ENCODE measurements at places on chromosomes 3 and 15. TPM values are rescaled to one million over a fixed set of nuclear protein-coding genes. Genes with fewer than 3 reads are reported as not detected.

GRCh38 chr15:39075756-39076341, 505.0 kb upstream of the THBS1 start:
- H3K4me1 ChIP-seq: no peaks in the 10 kb centered on the region
- no peak overlapping the region for H3K27ac ChIP-seq
- no peaks in the 10 kb centered on the region for H3K36me3 ChIP-seq
- DNase-seq: no peak

GRCh38 chr15:88267720-88268119, 11.2 kb upstream of the NTRK3 start:
- DNase-seq: no peak
- H3K27me3 ChIP-seq: peaks cover 77% of the 10 kb centered on the region
- no peaks in the 10 kb centered on the region for H3K4me1 ChIP-seq
- no peaks in the 10 kb centered on the region for H3K36me3 ChIP-seq

DNA sequence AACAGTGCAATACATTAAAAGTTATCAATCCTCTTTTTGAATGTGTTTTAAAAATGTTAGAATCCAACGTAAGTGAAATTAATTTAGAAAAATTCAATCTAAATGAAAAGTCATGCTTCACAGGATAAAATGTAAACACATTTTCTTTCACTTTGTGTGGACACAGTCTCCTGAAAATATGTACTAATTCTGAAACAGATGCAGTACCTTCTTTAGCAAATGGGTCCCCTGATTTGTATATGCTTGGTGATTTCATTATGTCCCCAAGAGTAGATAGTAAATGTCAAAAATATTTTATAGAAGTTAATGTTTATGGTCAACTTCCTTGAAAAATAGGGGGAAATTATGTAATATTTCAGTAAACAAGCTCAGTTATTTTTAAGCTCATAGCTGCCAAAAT, 28.9 kb downstream of the FOXP1 start:
- H3K27me3 ChIP-seq: no peaks in the 10 kb centered on the region
- no peak for DNase-seq
- no peaks in the 10 kb centered on the region for H3K4me1 ChIP-seq

DNA sequence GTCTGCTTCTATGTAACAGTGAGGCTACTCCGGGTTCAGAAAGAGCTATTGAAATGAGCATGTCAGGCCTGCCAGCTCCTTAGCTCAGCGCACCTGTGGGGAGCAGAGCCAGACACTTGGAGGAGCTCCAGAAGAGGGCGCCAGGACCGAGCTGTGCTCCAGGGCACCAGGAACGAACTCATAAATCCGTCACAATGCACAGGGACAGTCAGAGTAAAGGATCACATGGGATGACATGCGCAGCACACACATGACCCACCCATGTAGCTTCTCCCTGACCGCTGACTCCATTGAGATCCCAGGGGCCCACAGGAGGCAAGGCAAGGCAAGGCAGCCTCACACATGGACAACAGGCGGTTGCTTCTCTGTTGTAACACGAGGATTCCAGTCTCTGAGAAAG, 26.0 kb upstream of the GNB5 start:
- peaks cover 11% of the 10 kb centered on the region for H3K4me1 ChIP-seq
- H3K4me3 ChIP-seq: no peak overlapping the region
- H3K27ac ChIP-seq: no peak overlapping the region
- H3K36me3 ChIP-seq: peaks cover 3% of the 10 kb centered on the region

GRCh38 chr15:85625166-85625830, 169.4 kb downstream of the KLHL25 start:
- DNase-seq: no peak
- peaks cover 41% of the 10 kb centered on the region for H3K4me1 ChIP-seq
- H3K4me3 ChIP-seq: no peak overlapping the region
- peaks cover 11% of the 10 kb centered on the region for H3K36me3 ChIP-seq
- no peak overlapping the region for H3K27ac ChIP-seq
- no peaks in the 10 kb centered on the region for H3K27me3 ChIP-seq

DNA sequence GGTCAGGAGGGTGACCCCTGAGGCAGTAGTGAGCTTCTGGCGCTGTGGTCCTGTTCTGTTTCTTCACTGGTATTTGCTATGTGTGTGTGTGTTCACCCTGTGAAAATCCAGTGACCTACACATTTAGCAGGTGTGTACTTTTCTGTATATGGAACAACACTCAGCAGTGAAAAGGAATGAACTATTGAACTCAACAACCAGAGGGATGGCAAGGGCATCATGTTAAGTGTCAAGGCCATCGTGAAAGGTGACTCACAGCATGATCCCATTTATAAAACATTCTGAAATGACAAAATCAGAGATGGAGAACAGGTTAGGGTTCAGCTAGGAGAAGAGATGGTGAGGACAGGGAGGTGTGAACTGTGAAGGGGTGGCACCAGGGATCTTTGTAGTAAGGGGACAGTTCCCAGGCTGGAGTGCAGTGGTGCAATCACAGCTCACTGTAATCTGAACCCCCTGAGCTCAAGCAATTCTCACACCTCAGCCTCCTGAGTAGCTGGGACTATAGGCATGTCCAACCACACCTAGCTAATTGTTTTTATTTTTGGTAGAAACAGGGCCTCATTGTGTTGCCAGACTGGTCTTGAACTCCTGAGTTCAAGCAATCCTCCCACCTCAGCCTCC, 10.0 kb upstream of the RAB43 start:
- peaks cover 3% of the 10 kb centered on the region for H3K36me3 ChIP-seq
- DNase-seq: no peak
- H3K27me3 ChIP-seq: no peaks in the 10 kb centered on the region
- H3K27ac ChIP-seq: no peak overlapping the region

Gene CRTAP
- total RNA-seq: 147 TPM

Gene RLBP1
- total RNA-seq: 6.3 TPM
